Inflammatory macrophage treated with lipopolysaccharide for 4 hours (primary cell): ENCODE measurements at places on chromosomes 1 and 21.

- no peak for DNase-seq
These were observed 86.3 kb downstream of the NKAIN1 start for GRCh38 chr1:31153423-31153822.

GRCh38 chr1:42279055-42279454 is 56.0 kb downstream of the FOXJ3 start:
- DNase-seq: no peak

GRCh38 chr1:54199151-54199764 is 572 bp downstream of the CYB5RL start:
- peak; percentile 32 for DNase-seq

DNA sequence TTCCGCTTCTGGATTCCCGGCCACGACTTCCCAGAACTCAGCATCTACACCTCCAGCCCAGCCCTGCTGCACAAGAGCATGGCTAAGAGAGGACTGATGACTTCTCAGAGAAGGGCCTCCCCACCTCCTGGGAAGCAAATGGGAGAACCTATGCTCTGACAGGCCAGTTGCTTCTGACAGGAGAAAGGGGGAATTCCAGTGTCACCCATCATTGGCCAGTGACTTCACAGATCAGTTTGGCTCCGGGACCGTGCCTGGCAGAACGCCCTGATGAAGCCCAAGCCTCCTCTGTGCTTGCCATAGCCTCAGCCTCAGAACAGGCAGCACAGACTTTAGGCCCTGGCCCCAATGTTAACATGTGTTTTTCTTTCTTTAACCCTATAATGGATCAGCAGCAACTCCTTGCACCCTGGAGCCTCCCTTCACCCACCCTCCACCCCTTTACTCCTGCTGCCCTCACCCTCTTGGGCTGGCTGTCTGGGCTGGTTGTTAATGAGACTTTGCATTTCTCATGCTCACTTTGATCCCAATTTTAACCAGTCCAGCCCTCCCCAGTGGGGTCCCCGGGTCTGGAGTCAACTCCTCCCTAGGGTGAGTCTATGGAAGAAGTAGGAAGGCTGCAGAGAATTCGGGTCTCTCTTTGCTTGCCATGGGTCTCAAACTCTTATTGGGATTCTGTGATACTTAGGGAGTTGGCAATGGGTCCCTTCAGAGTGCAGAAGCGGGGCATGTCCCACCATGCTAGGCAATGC is 42.7 kb upstream of the SLC30A1 start:
- no peak for DNase-seq

GRCh38 chr21:25330266-25330665 is 277.0 kb downstream of the MRPL39 start:
- no peak for DNase-seq

- DNase-seq: peak; percentile 23
These were observed 95.6 kb upstream of the TSPAN2 start for GRCh38 chr1:115184951-115185331.

- DNase-seq: no peak
These were observed 175.0 kb upstream of the TNR start for GRCh38 chr1:175918364-175918801.

- DNase-seq: no peak
These were observed 109.8 kb upstream of the HNRNPU start for GRCh38 chr1:244974106-244974505.

DNA sequence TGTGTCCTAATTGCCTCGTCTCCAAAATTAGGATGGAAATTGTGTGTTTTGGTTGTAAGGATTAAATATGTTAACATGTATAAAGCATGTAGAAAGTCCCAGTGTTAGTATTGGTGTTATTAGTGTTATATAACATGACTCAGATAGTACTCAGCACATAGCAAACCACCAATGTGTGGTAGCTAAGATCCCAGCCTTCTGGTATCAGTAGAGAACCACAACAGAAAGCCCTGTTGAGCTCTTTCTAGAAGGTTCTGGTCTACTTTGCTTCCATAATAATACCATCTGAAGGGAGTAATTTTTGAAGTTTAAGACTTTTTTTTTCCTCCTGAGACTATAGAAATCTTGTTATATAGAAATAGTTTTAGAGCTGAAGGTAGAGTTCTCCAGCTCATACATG is 259.3 kb upstream of the SGIP1 start:
- DNase-seq: peak; percentile 43

- DNase-seq: no peak
These were observed 35.7 kb upstream of the AGL start for GRCh38 chr1:99814373-99814900.

GRCh38 chr1:186440584-186440983 is 20.3 kb downstream of the PDC start:
- DNase-seq: no peak

- DNase-seq: no peak
These were observed 8.2 kb upstream of the LEMD1 start for GRCh38 chr1:205429762-205430695.

GRCh38 chr1:119778886-119779560 is 10.3 kb upstream of the HMGCS2 start:
- DNase-seq: no peak

DNA sequence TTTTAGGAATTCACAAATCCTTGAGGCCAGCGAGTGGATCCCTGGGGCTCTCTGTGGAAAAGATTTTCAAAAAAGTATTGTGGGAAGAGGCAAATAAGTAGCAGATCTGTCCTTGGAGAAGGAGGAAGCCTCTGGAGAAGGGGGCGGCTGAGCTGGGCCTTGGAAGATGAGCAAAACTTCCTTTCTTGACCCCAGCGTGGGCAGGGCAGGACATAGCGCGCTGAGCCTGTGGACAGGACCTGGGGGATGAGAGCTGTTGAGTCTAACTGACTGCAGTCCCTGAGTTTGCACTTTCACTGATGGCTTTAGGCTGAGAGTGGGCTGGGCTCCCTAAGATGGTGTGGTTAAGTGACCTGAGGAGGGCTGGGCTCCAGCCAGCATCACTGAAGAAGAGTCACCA is 170.2 kb upstream of the GALNT2 start:
- DNase-seq: no peak

DNA sequence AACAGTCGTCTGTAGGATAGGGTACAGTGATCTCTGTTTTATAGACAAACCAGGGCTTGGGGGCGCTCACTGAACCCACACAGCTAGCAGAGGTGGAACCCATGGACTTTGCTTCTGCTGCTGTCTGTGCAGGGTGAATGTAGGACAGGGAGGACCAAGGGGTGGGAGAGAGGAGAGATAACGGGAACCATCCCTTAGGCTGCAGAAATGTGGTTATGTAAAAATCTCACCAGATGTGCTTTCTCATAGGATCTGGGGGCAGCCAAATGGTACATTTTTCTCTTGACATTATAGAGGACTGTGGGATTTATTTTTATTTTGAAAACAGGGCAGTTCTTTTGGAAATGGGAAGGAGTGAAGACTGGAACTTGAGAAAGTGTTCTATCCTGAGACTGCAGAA is 8.7 kb downstream of the NFASC start:
- no peak for DNase-seq

DNA sequence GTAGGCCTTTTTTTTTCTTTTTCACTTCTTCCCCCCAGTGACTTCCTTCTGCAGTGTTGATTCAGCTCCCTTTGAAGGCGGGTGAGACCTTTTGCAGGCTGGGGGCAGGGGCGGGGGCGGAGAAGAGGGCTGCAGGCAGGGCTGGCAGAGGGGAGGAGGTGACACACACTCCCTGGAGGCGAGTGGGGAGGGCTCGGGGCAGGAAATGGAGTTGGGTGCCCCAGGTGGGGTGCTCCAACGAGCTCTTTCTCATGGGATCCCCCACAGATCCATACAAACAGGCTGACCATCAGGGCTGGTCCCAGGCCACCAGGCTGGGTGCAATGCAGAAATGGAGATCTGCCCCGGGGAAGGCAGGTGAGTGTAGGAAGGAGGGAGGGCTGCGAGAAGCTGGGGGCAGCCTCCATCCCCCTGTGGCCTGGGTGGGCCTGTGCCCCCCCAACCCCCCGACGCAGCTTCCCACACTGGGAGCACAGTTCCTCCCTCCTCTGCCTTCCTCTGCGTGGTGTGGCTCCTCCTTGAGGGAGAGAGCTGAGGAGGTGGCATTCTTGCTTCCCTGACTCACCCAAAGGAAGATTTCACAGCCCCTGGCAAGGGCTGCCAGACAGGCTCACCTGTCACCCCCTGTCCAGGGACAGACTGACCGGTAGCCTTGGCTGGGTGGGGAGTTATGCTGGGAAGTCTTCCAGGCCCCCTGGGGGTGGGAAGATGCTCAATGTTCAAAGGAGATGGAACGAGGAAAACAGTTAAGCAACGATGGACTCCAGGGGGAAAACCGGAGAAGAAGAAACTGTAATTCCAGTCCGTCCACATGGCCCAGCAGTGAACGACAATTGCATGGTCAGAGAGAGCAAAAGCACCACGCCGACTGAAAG is 7.1 kb upstream of the ITGB2 start:
- DNase-seq: peak; percentile 79

- no peak for DNase-seq
These were observed 1.1 kb downstream of the CLCN6 start for GRCh38 chr1:11807133-11807532.

GRCh38 chr1:43686801-43687200 is 20.5 kb upstream of the ST3GAL3 start:
- DNase-seq: no peak

- no peak for DNase-seq
These were observed 328.5 kb downstream of the FAM72C start for GRCh38 chr1:143643148-143643885.

- DNase-seq: peak; percentile 18
These were observed 32.9 kb downstream of the TNFSF18 start for GRCh38 chr1:173017792-173018191.

DNA sequence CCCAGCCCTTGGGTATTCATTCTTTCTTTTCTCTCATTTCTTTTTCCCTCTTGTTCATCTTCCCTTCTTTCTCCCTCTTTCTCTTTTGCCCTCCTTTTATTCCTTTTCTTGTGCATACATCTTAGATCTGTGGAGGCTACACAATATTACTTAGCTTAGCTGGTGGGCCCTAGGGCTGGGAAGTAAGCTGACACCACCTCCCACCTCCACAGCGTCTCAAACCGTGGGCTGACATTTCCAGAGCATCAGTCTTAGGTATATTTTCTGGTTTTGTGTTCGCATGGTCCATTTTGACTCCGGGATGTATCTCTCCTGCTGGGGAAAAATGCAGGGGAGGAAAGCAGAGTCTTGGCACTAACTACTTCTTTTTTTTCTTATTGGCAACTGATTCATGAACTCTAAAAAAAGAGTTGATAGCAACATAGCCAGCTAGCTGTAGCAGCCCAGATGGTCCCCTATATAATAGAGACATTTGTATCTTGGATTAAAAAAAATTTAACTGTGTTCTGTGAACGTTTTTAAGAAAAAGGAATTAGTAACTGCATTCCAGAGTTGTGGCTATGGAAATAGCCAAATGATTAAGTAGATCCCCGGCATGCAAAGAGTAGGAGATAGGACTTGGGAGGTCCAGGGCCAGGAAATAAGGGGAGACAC is 15.5 kb downstream of the CNIH3 start:
- DNase-seq: no peak

DNA sequence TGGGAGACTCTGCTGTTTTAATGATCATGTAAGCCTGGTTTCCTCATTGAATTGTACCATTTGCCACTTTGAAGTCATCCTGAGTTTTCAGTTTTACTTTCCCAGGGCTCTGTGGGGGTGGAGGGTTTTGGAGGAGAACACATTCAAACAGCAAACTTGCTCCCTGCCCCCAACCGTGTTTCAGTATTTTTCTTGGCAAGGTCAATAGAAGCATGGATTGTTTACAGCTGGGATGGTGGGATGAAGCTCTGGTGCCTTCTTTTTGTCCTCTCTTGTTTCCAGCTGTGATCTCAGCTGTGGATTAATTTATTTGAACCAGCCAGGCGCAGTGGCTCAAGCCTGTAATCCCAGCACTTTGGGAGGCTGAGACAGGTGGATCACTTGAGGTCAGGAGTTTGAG is 54.3 kb upstream of the SERBP1 start:
- DNase-seq: no peak

DNA sequence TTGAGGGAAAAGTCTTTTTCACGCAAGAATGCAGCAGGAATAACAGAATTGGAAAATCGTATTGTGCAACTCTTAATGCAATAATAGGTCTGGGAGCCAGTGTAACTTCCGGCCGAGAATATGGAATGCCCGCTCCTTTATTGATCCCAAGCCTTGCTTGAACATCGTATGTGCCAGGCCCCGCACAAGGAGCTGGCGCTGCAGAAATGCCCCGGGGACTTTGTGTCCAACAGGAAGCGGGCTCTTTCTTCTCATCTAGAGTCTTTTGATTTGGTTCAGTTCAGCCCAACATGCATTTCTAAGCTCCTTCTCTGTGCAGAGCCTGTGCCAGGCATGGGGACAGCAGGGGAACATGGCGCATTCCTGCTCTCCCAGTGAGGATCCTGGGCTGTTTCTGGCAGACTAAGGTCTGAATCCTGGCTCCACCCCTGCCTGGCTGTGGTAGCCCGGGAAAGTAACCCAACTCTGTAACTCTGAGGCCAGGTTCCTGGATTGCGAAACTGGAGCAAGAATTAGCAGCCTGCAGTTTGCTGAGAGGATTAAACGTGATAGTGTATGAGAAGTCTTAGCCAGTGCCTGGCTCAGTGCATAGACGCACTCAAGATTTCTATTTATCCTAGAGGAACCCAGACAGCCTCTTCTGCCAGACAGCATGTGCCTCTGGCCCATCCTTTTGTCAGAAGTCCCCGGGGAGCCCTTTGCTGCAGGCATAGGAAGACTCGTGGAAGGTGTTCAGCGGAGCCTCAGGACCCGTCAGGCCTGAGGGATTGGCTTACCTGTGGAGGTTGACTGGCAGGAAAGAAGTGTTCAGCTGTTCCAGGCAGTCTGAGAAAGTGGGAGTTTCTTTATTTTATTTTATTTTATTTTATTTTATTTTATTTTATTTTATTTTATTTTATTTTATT is 987 bp upstream of the CDCP2 start:
- DNase-seq: peak; percentile 21

GRCh38 chr1:112911506-112912220 is 44.3 kb downstream of the SLC16A1 start:
- DNase-seq: no peak

- DNase-seq: no peak
These were observed 19.0 kb upstream of the LUZP1 start for GRCh38 chr1:23187637-23188036.

GRCh38 chr21:14825514-14825974 is 239.3 kb downstream of the NRIP1 start:
- DNase-seq: peak; percentile 56

GRCh38 chr1:92483610-92484471 is 2.9 kb downstream of the GFI1 start:
- no peak for DNase-seq
